ENCODE measurements at places on chromosomes 11 and 22.

GRCh38 chr22:16970446-16970845, 37.6 kb downstream of the GAB4 start:
- no peak for DNase-seq

GRCh38 chr22:21753374-21754111, 17.9 kb upstream of the YPEL1 start:
- no peak for DNase-seq

DNA sequence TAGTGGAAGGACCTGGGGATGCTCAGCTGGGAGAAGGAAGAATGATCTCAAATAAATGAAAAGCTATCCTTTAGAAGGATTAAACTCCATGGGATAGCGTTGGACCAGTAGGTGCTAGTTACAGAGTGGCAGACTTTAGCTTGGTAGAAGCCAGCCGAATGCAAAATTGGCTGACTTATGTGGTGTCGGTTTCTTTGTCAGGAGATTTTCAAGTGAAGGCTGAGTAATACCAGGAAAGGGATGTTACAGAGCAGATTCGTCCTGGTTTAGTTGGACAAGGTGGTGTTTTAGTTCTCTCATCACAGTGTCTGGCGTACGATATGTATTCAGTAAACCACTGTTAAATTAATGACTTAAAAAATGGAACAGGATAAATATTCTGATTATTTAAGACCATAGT, 26.0 kb downstream of the FDX1 start:
- no peak for DNase-seq

- no peak for DNase-seq
Measured at GRCh38 chr11:72229336-72229924, 4.9 kb downstream of the INPPL1 start.

DNA sequence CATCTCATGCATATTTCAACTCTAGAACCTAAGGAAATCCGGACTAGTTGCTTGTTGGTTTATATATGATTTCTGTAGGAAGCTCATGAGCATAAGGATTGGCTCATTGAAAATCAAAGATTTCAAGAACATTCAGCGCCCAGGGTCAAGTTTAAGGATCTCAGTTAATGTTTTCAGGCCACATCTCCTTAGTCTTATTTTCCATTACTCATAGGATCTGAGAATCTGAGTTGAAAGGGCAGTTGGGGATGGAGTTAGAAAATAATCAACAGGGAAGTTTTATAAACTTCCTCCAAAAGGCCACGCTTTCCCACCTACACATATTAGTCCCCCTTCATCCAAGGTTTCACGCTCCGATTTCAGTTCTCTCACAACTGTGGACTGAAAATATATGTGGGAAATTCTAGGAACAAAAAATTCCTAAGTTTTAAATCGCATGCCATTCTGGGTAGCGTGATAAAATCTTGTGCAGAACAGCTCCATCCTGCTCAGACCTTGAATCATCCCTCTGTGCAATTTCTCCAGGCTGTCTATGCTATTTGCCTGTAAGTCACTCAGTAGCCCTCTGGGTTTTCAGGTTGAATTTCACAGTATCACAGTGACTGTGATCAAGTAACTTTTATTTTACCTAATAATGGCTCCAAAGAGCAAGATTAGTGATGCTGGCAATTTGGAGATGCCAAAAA, 160.2 kb downstream of the KIRREL3 start:
- DNase-seq, result peak; percentile 11

DNA sequence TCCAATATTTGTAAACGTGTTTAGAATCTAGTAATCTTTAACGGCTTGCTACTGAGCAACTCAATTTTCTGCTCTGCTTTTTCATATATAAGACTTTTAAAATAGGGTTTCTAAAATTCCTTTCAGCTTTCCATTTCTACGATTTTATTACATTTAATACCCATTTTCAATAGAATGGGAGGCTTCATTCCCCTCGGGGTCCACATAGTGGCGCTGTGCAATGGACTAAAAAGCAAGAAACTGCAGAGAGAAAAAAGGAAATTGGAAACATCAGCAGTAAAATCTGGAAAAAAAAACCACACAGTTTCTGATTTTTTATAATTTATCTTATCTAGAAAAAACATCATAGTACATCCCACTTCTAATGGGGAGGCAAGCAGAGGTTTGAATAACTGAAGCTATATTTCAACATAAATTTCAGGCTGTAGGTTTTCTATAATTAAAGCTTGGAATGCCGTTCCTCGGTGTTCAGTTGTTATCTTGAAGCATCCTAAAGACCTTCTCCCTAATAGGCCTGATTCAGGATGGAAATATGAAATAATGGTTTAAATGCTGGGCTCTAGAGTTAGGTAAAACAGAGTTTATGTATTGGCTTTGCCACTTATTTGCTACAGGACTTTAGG, 18.7 kb upstream of the JHY start:
- no peak for DNase-seq

DNA sequence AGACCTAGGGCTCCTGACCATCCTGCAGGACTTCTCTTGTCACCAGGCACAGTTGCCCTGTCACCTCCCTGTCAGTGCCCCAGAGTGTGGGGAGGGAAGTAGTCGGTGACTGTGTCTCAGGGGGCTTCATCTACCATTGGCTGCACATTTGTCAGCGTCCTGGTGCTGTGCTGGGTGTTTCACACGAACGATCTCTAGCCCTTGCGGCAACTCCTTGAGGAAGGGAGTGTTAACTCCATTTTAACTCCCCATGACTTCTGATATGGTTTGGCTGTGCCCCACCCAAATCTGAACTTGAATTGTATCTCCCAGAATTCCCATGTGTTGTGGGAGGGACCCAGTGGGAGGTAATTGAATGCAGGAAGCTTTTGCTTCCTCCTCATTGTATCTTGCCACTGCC, 7.1 kb downstream of the TSKU start:
- DNase-seq, result no peak

- no peak for DNase-seq
Measured at GRCh38 chr11:92902417-92902816, 67.0 kb upstream of the MTNR1B start.

DNA sequence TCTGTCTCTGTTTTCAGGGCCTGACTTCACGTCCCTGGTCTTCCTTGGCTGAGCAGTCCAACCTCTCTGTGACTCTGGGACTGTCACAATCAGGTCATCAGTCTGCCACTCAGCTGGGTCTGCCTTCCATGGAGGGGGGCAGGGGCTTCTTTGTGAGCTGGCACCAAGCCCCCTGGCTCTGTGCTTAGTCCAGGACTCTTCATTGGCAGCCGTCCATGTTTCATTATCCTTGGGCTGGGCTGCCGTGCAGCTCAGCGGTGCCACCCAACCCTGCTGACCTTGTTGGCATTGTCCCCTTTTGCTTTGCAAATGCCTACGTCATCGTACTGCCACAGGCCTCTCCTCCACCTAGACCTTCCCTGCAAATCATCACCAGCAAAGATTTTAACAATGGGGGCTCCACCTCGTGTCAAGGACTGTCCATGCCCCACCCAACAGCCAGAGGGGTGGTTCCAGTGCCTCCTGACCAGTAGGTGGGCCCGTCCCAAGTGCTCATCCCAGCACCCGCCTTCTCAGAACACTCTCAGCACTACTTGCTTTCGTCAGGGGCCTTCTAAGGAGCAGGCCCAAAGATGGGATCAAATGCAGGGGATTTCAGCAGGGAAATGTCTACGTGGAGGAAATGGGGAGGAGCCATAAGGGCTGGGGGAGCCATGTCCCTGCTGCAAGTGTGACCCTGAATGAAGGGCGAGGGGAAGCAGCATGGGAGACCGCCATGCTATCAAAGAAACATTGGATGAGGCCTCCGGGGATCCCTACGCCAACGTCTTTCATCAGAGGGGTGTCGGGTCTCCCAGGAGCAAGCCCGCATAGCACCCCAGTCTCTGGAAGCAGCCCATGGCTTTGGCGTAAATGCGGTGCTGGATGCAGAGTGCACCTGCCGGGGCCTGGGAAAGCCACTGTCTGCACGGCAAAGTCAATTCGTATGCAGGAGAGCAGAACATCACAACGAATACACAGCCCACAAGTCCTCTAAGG, 18.2 kb downstream of the KRTAP5-6 start:
- DNase-seq, result no peak

GRCh38 chr11:64558869-64559268, 32.2 kb upstream of the SLC22A12 start:
- DNase-seq, result no peak

GRCh38 chr11:111128076-111128870, 117.3 kb upstream of the POU2AF2 start:
- DNase-seq, result no peak

DNA sequence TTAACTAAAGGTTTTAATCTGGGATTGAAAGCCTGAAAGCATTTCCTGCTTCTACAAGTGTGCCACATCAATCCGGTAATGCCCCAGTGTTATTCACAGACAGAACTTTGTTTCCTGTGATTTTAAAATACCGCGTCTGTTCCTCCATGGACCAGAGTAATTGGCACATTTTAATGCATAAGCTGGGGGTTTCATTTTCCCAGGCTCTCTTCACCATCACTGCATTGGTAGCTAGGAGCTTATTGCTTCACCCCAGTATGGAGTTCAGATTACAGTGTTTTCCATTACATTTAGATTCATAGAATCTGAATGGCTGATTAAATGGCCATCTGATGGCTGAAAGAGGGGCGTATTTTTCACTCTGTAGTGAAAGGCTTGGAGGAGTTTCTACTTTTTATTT, 25.7 kb upstream of the CRTAM start:
- DNase-seq, result no peak

GRCh38 chr11:77174559-77174958, 46.5 kb downstream of the MYO7A start:
- DNase-seq, result no peak

DNA sequence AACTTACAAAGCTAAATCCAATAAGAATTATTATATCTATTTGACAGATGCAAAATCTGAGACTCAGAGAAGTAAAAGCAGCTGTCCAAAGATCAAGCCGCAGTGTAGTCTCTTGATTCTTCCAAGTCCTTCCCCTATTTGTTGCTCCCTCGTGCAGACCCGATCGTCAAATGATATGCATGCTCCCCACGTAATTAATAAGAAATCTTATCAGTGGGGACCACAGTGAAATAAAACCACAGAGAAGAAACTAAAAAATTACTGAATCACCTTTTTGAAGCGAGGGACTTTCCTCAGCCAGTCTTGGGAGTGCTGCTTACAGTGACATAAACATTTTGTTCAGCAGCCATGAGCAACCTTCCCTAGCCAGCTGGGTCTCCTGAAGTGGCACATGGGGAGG, 64.6 kb downstream of the SERGEF start:
- no peak for DNase-seq

GRCh38 chr22:47933891-47934290, 1171.4 kb downstream of the TBC1D22A start:
- DNase-seq, result no peak

DNA sequence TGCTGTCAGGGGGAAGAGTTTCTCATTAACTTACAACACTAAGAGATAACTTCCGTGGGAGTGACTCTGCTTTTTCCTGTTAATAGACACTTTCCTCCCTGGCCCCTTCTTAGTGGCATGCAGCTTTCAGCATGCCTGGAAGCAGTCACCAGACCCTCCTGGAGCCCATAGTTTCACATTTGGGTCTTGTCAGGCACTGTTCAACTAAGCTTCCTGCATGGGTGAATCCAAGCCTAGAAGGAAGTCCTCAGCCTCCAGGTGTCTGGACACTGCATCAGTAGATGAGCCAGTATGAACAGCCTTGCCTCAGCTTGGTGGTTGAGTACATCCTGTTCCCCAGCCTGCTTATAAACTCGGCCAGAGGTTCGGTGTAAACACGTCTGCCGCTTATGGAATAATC, 68.1 kb downstream of the PPP6R3 start:
- no peak for DNase-seq

- peak; percentile 79 for DNase-seq
Measured at GRCh38 chr11:78840200-78840599, 265.5 kb upstream of the NARS2 start.

- DNase-seq, result no peak
Measured at GRCh38 chr11:67002921-67003411, 20.0 kb upstream of the SYT12 start.

- no peak for DNase-seq
Measured at GRCh38 chr11:70476669-70477068, 78.3 kb downstream of the CTTN start.

- DNase-seq, result no peak
Measured at GRCh38 chr22:18078329-18079041, 695 bp downstream of the PEX26 start.

- DNase-seq, result peak; percentile 33
Measured at GRCh38 chr11:102831489-102832440, 11.6 kb downstream of the MMP3 start.

DNA sequence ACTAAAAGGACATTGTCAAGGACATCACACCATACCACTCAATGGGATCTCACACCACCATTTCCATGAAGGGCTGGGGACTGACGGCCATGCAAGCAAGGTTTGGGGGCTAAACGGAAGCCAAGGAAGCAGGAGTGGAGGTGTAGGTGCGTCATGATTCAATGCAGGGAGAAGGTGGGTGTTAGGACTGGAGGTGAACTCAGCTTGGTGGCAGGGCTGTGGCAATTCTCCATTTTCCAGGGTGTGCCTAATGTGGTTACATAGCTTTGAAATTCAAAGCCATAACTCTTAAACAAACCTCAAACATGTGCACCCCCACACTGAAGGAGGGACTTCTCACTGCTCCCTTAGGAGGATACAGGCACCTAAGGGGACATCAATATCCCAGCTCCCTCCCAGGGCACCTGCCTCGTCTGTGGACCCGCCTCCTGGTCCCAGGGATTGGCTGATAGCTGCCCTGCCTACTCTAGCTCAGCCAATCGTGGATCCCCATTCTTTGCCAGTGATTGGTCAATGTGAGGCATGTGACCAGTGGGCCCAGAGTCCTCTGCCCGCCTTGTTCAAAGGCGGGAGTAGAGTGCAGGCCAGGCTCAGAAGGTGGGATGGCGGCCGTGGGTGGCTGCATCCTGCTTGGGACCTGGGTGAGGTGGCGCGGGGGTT, 64.6 kb downstream of the CTTN start:
- no peak for DNase-seq

- no peak for DNase-seq
Measured at GRCh38 chr11:114196997-114197703, 99.0 kb upstream of the NNMT start.

DNA sequence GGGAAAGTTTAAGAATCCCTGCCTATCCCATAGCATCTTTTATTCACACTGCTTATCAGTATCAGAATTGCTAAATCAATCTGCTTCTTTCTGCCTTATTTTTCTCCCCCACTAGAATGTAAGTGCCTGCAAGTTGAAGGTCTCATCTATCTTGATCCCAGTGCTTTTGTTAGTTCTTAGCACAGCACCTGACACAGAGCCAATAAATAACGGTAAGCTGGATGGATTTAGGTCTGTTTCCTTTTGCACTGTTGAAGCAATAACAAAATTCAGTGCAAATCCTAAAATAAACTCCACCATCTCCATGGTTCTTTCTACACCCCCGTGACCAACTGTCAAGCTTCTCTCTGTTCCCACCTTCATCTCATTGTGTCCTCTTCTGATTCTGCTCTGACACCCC, 36.7 kb upstream of the CD44 start:
- no peak for DNase-seq

DNA sequence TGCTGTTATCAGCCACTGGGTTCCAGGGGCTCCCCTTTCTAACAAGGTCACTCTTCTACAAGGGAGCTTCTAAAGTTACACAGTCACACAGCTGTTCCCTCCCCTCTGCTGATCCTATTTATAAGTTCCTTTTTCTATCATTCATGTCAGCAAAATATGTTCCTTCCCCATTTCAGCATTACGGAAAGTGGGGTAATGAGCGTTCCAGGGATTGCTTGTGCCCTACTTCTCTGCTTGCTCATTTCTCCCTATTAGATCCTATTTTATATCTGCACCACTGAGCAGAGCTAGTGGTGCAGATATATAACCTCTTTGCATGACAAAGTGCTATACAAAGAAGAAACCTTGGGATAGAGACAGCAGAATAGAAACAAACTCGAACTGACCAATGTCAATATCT, 22.7 kb upstream of the PLEKHB1 start:
- DNase-seq, result no peak
